ENCODE measurements at places on chromosomes 2 and 18.

- DNase-seq: no peak
These were observed 52.5 kb downstream of the SATB2 start for GRCh38 chr2:199405241-199405640.

- no peak for DNase-seq
These were observed 402.7 kb downstream of the LRP1B start for GRCh38 chr2:141728142-141728541.

GRCh38 chr2:191539068-191539467 lies 138.9 kb upstream of the NABP1 start:
- DNase-seq: no peak

- DNase-seq: no peak
These were observed 114.1 kb upstream of the NEDD4L start for GRCh38 chr18:57929922-57930321.

DNA sequence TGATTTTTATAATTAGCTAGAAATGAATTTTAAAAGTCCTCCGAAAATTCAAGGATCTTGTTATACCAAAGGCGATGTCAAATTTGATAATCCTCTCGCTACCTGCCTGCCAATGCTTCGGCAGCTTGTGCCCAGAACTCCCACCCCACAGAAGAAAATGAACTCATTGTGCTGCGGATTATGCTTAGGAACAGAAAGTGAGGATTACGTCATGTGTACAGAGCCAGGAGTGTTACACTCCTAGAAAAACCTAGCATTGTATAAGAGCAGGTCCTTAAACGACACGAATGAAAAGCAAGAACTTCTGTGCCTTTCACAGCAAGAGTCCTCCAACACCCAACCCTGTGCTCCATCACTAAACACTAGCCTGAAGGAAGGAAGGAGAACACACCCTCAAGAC lies 168.3 kb downstream of the RNF152 start:
- DNase-seq: no peak

DNA sequence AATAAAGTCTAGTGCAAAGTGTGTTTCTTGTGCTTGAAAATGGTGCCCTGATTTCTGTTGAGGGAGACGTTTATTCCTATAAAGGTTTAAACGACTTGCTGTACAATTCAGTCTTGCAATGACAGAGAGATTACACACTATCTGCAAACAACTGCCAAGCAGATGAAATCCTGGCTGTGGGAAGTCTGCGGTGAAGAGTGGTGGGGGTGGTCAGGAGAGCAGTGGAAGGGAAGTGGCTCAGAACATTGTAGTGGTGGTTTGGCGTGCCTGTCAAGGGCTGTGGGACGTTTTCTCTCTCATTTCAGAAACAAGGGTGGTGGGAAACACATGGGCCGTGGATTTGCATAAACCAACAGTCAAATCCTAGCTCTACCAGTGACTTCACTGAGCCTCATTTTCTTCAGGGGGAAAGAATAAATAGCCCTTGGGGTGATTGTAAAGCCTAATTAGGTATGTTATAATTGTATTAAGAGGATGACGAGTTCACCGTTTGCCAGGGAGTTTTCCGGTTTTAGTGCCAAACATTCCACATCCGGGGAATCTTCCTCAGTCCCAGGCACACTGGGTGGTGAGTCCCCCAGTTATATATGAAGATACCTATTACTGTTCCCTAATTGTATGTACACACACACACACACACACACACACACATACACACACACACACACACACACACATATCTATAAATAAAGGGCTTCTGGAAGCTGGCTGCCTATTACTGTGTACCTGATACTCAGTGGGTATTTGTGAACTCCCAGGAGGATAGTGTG lies 115.0 kb downstream of the SPTBN1 start:
- peak; percentile 57 for DNase-seq

- no peak for DNase-seq
These were observed 47.9 kb downstream of the DOCK10 start for GRCh38 chr2:224994242-224994823.

- no peak for DNase-seq
These were observed 53.6 kb downstream of the TANC1 start for GRCh38 chr2:159022019-159022418.

DNA sequence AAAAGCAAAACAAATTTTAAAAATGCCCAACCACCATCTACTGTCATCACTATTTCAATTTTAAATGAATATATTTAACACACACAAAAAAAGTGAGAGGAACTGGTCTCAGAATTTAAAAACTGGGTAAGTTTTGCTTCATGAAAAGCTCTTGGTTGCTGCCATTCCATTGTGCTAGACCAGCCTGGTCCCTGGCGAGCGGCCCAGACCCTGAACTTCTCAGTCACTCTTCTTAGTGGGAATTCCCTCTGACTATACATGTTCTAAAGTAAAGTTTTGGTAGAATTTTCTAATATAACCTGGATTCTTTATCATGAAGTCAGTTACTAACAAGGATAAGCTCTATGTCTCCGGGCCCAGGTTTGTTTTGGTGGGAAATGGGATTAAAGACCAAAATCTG lies 34.8 kb upstream of the TMEM177 start:
- DNase-seq: no peak

DNA sequence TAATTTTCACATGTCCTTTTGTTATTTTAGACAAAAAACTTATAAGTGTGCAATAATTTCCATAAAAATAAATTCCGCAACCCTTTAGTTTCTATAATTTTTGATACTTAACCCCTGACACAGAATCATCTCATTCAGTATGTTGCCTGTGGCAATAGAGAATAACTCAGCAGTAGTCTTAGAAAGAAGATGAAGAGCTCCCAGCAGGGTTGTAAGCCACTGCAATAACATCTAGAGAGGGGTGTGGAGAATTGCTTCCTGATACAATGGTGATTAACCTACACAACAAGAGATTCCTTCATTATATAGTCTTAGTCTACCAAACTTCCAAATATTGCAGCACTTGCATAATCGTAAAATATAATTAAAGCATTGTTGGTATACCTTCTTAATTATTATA lies 118.9 kb downstream of the TMX3 start:
- DNase-seq: no peak

GRCh38 chr18:21703241-21703820 lies 1.2 kb downstream of the ABHD3 start:
- DNase-seq: no peak

DNA sequence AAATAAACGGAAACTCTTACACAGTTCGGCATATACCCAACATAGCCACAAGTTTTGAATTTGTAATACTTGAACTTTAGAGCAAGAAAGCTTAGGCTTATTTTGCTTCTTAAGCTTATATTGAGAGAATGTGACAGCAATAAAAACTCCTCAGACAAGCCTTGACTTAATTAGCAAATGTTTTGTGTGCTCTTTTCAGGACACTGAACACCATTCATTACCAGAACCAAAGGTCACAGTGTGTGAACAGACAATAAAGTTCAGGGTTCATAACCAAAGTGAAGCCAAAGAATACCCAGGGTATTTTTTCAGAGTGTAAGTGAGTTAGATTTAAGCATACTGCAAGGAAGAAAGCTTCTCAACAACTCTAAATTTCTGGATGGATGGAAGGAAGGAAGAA lies 605.8 kb downstream of the METTL4 start:
- no peak for DNase-seq

DNA sequence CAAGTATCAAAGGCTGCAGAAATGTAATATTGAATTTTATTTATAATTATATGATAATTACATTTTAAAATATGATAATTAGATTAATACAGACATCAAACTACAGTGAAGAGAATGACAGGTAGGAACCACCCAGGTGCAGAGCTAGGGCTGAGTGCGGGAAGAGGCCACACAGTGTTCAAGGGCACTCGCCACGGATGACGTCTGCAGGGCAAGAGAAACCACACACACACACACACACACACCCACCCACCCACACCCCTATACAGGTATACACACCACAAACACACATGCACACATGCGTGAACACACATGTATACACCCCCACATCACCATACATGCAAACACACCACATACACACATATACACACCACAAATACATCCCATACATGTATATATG lies 41.2 kb downstream of the MBP start:
- DNase-seq: no peak

GRCh38 chr2:165895974-165896373 lies 57.6 kb downstream of the TTC21B start:
- no peak for DNase-seq

DNA sequence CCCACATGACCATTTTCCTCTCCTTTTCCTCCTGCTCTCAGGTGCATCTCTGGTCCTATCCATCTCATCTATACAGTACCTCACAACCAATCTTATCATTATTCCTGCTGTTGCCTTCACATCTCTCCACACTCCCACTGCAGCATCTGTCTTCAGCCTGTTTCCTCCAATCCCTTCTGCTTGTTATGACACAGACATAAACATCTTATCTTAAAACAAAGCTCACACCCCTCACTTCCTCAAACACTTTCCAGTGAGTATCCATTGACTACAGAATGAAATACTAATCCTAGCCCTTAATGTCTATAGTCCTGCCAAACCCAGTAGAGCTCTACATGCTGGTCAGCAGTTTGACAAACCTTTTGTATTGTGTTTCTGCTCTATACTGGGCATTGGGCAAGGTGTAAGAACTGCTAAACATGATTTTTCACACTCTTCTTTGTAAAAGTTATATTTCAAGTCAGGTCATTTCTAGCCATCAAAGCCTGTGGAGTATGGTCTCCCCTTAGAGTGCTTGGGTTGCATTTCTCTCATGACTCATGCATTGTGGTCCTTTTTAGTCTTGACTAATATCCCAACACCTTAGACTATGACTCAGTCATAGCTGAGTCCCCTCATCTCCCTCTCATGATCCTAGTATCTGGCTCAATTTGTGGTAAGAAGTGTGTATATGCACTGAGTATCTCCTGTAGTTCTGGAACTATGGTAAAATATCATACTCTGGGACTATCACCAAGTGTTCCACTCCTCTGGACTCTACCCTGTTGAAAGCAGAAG lies 187.0 kb downstream of the CYRIA start:
- no peak for DNase-seq

DNA sequence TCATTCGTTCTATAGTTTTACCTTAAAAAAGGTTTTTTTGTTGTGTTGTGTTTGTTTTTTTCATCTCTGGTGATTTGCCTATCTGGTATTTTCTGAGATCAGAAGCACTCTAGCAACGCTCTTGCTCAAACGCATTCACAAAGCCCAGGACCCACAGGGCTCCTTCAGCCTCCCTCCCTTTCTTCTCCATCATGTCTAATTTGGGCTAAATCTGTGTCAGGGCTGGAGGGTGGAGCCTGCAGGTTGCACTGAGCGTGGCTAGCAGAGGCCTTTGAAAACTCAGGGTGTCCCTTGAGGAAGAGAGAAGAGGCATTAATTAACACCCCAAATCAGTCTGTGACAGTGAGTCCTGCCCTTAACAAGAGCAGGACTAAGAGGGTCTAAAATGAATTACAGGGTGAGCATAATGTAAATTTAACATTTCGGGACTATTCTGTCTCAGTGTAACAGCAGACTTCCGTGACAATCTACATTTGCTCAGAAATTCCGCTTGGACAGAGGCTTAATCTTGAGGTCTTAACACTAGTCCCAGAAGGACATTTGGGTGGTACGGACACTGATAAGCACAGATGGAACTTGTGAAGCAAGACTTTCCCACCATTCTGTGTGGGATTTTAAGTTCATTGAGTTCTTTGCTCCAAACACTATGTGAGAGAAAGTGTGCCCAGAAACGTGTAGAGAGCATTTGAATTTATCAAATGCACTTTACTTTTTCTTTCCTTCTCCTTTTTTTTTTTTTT lies 174.4 kb upstream of the APCDD1 start:
- DNase-seq: no peak

GRCh38 chr2:126986631-126987187 lies 88.0 kb downstream of the TEX51 start:
- no peak for DNase-seq

GRCh38 chr18:44039826-44040225 lies 640.9 kb upstream of the SETBP1 start:
- no peak for DNase-seq

- DNase-seq: no peak
These were observed 279.0 kb upstream of the NRP2 start for GRCh38 chr2:205403244-205403825.

DNA sequence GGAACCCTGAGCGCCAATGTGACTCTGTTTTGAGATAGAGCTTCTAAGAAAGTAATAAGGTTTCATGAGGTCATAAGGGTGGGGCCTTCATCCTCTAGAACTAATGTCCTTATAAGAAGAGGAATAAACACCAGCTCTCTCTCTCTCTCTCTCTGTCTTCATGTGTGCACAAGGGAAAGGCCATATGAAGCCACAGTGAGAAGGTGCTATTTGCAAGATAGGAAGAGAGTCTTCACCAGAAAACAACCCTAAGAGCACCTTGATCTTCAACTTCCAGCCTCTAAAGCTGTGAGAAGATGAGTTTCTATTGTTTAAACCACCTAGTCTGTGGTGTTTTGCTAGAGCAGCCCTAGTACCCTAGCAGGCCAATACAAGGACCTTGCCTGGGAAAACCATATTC lies 55.8 kb downstream of the DOCK10 start:
- DNase-seq: no peak

- no peak for DNase-seq
These were observed 47.3 kb upstream of the SLC38A11 start for GRCh38 chr2:165002638-165003037.

- DNase-seq: no peak
These were observed 66.2 kb upstream of the LCLAT1 start for GRCh38 chr2:30380824-30381223.

DNA sequence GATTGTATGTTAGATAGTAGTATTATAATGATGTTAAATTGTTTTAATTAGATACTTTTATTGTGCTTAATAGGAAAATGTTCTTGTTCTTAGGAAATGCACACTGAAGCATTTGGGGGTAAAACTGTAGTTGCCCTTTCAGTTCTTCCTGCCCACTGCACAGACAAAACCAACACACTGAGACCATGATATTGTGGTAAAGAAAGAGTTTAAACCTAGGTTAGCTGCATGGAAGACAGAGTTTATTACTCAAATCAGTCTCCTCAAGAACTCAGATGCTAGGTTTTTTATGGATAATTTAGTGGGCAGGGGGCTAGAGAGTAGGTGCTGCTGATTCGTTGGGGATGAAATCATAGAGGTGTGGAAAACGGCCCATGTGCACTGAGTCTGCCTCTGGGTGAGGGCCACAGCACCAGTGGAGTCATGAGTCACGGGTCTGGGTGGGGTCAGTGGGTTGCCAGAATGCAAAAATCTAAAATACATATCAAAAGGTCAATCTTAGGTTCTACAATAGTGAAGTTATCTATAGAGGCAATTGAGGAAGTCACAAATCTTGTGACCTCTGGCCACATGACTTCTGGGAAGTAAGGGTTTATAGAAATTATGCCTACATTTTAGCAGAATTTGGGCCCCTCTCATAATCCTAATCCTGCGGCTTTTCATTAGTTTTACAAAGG lies 283.4 kb upstream of the FBXO11 start:
- peak; percentile 54 for DNase-seq

DNA sequence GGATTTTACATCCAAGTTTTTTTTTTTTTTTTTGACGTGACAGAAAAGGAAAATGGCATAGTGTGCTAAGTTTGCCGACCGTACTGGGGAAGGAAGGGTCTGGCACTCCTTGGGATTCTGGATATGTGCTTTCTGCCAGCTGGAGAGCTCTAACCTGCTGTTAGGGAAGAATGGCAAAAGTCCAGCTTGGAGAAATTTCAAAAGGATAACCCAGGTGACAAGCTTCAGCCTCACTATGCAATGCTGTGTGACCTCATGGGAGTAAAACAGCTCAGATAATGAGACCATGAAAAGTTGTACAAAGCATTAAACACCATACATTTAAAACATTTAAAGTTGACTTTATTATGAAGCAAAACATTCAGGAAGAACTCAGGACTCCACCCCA lies 10.3 kb upstream of the GPR45 start:
- no peak for DNase-seq

- DNase-seq: peak; percentile 8
These were observed 166.5 kb upstream of the COPS8 start for GRCh38 chr2:236919209-236919608.

- DNase-seq: no peak
These were observed 38.9 kb downstream of the DHRS9 start for GRCh38 chr2:169108099-169108884.

Data from lower leg skin (tissue), 4 donors.